ENCODE measurements at places on chromosomes 5 and 9. TPM values are rescaled to one million over a fixed set of nuclear protein-coding genes. Genes with fewer than 3 reads are reported as not detected.

Gene IL4
- total RNA-seq, result not detected

Gene SPINK7
- not detected for total RNA-seq

Gene AP3S1
- 41.5 TPM for total RNA-seq

Gene TMEM171
- total RNA-seq, result 1.0 TPM

Gene TEX48
- not detected for total RNA-seq

Gene PCSK1
- total RNA-seq, result 0.09 TPM

Gene AGTPBP1
- total RNA-seq, result 8.8 TPM

- no peak for DNase-seq
- H3K4me1 ChIP-seq, result no peaks in the 10 kb centered on the region
- no peak overlapping the region for H3K27ac ChIP-seq
- H3K36me3 ChIP-seq, result no peaks in the 10 kb centered on the region
- no peaks in the 10 kb centered on the region for H3K27me3 ChIP-seq
Observed at GRCh38 chr5:176172246-176172645, 66.0 kb upstream of the SIMC1 start.

DNA sequence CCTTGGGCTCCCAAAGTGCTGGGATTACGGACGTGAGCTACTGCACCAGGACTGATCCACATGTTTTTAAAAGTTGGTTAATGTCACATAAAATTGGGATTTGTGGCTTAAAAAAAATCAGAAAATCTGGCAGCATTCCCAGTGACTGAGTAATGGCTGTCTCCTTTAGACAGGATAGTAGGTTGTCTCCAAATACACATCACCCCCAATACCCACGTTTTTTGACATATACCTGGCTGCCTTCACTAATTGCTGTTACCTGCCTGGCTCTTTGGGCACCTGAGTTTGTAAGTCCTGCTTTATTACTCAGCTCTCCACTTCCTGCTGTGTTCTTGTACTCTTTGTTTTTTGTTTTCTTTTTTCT is 84.8 kb downstream of the KDM4C start:
- DNase-seq, result no peak
- H3K4me3 ChIP-seq, result no peak overlapping the region
- H3K36me3 ChIP-seq, result no peaks in the 10 kb centered on the region
- H3K4me1 ChIP-seq, result no peaks in the 10 kb centered on the region
- no peaks in the 10 kb centered on the region for H3K27me3 ChIP-seq

GRCh38 chr9:2624051-2624682 is 2.6 kb downstream of the VLDLR start:
- no peak overlapping the region for H3K4me3 ChIP-seq
- no peak overlapping the region for H3K27ac ChIP-seq
- no peak for DNase-seq
- peaks cover 6% of the 10 kb centered on the region for H3K27me3 ChIP-seq

DNA sequence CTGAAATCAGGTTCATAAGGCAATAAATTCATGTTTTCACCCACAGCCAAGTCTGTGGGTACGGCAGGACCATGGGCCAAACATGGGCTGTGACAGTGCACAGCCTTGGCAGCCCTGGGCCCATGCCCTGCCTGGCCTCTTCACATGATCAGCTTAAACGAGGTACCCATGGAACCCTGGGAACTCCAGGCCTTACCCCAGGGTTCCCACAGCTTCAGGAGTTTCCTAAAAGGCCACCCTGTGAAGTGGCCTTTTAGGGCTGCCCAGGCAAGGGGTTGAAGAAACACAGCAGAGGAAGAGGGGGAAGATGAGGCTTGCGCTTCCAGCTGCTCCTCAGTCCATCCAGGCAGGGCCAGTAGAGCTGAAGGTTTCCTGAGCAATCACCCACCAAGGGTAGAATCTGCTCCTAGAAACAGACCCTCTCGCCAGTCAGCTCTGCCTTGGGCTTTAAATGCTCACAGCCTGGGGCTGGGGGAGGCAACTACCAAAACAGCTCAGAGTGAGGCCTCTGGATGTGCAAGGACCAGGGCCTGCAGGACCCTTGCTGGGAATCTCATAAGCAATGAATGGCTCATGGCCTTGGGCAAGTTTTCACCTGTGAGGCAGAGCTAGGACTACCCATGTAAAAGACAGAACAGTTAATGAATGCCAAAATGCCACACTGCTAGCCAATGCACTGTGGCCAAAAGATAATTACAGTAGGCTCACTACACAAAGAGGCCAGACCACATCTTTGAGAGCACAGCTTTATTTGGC is 79.3 kb upstream of the LRRTM2 start:
- no peak for DNase-seq
- no peaks in the 10 kb centered on the region for H3K27me3 ChIP-seq
- no peak overlapping the region for H3K27ac ChIP-seq
- no peaks in the 10 kb centered on the region for H3K36me3 ChIP-seq
- H3K4me1 ChIP-seq, result peaks cover 9% of the 10 kb centered on the region

- no peaks in the 10 kb centered on the region for H3K36me3 ChIP-seq
- no peak overlapping the region for H3K27ac ChIP-seq
- DNase-seq, result no peak
- H3K4me3 ChIP-seq, result no peak overlapping the region
Observed at GRCh38 chr5:52376592-52376991, 411.1 kb upstream of the ITGA1 start.

DNA sequence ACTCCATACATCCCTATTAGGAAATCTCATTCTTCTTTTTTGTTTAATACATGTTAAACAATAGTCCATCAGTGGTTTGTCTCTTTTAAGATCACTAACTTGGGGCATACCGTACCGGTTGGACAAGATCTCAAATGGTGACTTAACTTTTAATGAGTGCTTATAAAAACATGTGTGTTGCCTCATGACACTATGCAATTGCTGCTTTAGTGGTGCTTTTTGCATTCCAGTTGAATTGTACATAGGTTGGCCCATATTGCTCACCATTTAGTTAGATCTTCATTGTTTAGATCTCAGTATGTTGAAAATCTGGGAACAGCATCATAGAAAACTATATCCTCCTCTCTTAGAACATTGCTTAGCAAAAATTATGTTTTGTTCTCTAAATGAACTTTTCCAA is 17.8 kb downstream of the C9orf85 start:
- no peak overlapping the region for H3K27ac ChIP-seq
- no peaks in the 10 kb centered on the region for H3K27me3 ChIP-seq
- DNase-seq, result no peak
- peaks cover 5% of the 10 kb centered on the region for H3K4me1 ChIP-seq

DNA sequence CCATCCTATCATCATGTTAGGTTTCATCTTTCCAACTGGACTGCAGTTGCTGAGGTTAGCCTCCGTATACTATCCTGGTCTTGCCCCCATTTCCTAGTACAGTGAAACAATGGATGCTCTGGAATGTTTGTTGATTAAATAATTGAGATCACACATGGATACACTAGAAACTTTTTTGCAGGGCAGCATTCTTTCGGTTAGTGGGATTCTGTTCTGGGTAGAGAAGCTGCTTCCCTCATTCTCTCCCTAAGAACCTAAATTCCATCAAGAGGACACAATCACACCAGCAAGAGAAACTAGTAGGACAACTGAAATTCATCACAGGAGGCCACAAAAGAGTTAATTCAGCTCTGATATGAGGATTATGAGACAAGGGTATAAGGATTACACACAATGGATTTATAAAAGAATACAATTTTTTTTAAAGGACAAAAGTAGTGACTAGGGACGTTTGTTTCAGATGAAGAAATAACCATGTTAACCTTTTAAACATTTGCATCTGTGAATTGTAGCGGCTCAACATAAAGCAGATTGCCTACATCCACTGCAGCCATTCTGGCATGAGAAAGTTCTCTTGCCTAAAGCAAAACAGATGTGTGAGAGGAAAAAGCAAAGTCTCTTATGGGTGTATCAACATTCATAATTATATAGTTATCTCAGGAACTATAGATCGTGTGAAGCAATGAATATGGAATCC is 162.7 kb upstream of the LHFPL2 start:
- H3K27ac ChIP-seq, result no peak overlapping the region
- no peak for DNase-seq
- no peaks in the 10 kb centered on the region for H3K4me1 ChIP-seq
- H3K4me3 ChIP-seq, result no peak overlapping the region
- H3K36me3 ChIP-seq, result no peaks in the 10 kb centered on the region
- H3K27me3 ChIP-seq, result no peaks in the 10 kb centered on the region

GRCh38 chr5:76470976-76471375 is 67.9 kb downstream of the IQGAP2 start:
- no peak overlapping the region for H3K27ac ChIP-seq
- H3K4me3 ChIP-seq, result no peak overlapping the region
- H3K27me3 ChIP-seq, result no peaks in the 10 kb centered on the region
- no peak for DNase-seq
- H3K4me1 ChIP-seq, result peaks cover 60% of the 10 kb centered on the region
- no peaks in the 10 kb centered on the region for H3K36me3 ChIP-seq

DNA sequence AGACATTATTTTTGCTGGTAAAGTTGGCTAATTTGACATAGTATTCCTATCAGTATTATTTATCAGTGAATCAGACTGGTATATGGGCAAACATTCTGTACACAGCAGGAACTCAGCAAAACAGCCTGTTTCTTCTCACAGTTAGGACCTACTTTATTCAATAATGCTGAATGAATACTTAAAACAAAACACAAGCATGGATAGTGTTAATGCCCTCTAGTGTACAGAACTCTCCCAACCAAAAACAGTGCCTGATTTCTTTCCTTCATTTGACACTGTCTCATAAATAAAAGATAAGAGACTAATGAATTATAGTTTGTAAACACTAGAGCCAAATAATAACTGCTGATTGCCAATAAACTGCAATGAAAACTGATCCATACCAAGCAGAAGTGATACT is 1113.3 kb downstream of the PTPRD start:
- no peak for DNase-seq
- no peaks in the 10 kb centered on the region for H3K4me1 ChIP-seq
- no peaks in the 10 kb centered on the region for H3K27me3 ChIP-seq
- no peak overlapping the region for H3K27ac ChIP-seq
- no peaks in the 10 kb centered on the region for H3K36me3 ChIP-seq
- no peak overlapping the region for H3K4me3 ChIP-seq

DNA sequence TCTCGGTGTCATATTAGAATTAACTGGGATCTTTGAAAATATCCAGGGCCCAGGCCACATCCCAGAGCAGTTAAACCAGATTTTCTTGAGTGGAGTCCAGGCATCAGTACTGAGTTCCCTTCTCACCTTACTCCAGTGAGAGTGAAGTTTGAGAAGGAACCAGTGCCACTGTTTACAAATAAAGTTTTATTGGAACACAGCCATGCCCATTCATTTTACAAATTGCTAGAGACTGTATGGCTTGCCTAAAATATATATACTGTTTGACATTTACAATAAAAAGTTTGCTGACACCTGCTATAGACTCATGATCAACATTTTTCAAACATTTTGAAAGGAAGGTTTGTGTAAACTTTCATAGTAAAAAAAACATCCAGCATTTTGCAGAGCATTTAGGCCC is 63.7 kb upstream of the DMRT3 start:
- no peak for DNase-seq
- H3K27ac ChIP-seq, result no peak overlapping the region
- H3K4me1 ChIP-seq, result no peaks in the 10 kb centered on the region

- no peaks in the 10 kb centered on the region for H3K4me1 ChIP-seq
- no peak overlapping the region for H3K4me3 ChIP-seq
- H3K36me3 ChIP-seq, result no peaks in the 10 kb centered on the region
- no peaks in the 10 kb centered on the region for H3K27me3 ChIP-seq
- DNase-seq, result no peak
- H3K27ac ChIP-seq, result no peak overlapping the region
Observed at GRCh38 chr5:143968071-143968878, 156.3 kb downstream of the HMHB1 start.

DNA sequence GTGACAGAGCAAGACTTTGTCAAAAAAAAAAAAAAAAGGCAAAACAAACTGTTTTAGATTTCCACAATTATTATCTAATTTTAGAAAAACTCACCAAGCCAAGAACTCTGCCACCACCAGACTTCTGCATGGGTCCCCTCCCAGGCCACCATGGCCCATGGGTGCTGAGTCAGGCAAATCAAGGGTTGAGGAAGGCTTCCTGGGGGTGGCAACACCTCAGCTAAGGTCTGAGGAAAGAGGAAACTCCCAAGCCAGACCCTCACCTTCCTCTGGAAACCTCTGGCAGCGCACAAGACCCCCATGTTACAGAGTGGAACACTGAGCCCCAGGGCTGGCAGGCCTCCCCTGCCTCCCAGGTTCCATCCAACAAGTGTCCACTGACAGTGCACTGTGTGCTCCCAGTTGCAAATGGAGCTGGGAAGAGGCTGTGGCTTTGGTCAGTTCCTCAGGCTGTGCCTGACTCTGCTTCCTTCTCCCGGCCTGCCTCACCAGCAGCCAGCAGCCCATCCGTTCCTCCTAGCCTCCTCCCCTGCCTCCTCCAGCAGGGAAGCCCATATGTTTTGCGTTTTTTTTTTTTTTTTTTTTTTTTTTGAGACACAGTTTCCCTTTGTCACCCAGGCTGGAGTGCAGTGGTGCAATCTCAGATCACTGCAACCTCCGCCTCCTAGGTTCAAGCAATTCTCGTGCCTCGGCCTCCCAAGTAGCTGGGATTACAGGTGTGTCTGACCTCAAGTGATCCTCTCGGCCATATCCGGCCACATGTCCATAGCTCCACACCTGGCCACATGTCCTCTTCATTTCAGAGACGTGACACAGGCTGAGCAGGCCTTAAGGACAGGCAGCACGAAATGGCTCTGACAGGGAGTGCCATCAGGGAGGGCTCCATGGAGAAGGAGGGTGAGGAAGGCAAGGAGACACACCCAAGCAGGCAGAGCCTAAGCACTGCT is 3.5 kb upstream of the SUSD3 start:
- H3K27me3 ChIP-seq, result no peaks in the 10 kb centered on the region
- peaks cover 17% of the 10 kb centered on the region for H3K4me1 ChIP-seq
- H3K36me3 ChIP-seq, result no peaks in the 10 kb centered on the region
- no peak for DNase-seq

- no peaks in the 10 kb centered on the region for H3K4me1 ChIP-seq
- DNase-seq, result no peak
- H3K27ac ChIP-seq, result no peak overlapping the region
- H3K27me3 ChIP-seq, result peaks cover 5% of the 10 kb centered on the region
- no peaks in the 10 kb centered on the region for H3K36me3 ChIP-seq
- no peak overlapping the region for H3K4me3 ChIP-seq
Observed at GRCh38 chr9:135693265-135693664, 6.0 kb downstream of the SOHLH1 start.

GRCh38 chr5:64497386-64497785 is 8.4 kb upstream of the RGS7BP start:
- no peak overlapping the region for H3K27ac ChIP-seq
- H3K4me1 ChIP-seq, result no peaks in the 10 kb centered on the region
- no peaks in the 10 kb centered on the region for H3K36me3 ChIP-seq
- no peak overlapping the region for H3K4me3 ChIP-seq

DNA sequence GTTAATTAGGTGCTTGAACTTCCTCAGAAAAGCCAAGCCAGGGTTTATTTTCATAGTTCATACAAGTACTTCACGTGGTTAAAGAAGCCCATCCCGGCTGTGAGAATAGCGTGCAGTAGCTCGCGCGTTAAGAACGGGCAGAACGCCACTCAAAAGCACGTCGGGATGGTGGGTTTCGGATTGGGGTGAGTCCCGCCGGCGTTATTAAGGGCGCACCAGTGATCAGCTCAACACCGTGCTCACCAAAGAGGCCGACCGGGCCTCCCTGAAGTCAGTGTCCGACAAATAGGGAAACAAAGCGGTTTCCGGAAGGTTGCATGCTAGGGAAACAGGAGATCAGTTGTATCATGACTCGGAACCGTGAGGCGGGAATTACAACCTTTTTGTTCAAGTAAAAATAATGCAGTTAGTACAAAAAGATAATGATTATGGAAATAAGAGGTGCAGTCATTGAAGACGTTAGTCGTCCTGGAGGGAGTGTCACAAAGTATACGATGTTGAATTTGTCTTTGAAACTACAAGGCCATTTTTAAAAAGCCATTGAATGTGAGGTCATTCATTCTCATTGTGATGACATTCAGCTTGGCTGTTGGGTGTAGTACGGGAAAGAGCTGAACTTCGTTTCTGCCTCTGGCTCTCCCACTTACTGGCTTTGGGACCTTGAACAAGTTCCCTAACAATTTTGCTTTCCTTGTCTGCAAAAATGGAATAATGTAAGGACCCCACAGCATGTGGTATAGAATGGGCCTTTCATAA is 992 bp downstream of the SETD9 start:
- H3K27me3 ChIP-seq, result no peaks in the 10 kb centered on the region

Measured in liver (tissue), 10 donors.